HT-29 (cell line): ENCODE measurements at places on chromosomes 4 and X. TPM values are rescaled to one million over a fixed set of nuclear protein-coding genes. Genes with fewer than 3 reads are reported as not detected.

Gene KIAA1210
- not detected in 2 replicates for total RNA-seq

DNA sequence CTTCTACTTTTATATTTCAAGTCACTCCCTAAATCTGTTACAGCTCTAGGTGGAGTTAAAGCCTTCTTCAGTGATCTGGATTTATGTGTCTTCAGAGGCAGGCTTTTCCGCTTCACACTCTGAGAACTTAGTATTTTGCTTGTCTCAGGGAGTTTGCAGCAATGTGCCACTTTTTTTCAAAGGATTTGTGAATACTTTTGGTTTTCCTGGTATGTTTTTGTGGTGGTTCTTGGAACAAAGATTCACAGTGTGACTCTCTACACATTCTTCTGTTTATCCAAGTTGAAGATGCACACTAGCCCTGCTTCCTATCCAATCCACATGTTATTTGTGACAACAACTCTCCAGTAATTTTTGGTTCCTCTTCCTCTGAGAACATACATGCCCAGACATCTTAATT lies 1253.7 kb downstream of the TECRL start:
- DNase-seq: no peak

DNA sequence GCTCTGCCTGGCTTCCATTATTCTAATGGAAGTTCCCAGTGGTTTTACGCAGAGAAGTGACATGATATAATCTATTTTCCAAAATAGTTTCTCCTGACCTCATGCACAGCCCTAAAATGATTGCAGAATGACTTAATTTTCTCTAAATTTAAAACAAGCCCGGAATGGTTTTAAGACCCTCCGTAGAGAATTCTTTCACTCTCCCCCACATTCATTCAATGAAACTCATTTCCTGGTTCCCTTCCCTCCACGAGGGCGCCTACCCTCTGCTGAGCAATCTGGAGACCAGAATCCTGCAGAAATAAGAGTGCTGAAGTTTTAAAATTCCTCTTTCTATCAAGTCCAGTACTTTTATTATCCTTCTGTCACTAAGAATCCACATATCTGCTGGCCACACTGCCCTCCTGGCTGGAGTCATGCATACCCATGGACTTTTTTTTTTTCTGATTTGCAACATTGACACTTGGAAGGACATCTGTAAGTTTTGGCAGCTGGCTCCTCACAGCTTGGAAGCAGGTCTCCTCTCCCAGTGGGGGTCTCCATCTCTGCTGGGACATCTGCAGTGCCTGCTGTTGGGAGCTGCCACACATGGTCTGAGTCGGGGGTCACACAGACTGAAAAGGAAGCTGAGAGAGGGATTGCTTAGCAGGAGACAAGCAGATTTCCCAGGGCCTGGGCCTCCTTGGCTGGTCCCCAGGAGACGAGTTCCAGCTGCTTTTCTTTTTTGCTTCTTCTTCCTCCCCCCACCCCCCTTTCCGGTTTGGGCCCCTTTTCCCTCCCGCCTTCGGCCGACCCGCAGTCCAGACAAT lies 86.1 kb downstream of the SOWAHB start:
- DNase-seq: no peak

DNA sequence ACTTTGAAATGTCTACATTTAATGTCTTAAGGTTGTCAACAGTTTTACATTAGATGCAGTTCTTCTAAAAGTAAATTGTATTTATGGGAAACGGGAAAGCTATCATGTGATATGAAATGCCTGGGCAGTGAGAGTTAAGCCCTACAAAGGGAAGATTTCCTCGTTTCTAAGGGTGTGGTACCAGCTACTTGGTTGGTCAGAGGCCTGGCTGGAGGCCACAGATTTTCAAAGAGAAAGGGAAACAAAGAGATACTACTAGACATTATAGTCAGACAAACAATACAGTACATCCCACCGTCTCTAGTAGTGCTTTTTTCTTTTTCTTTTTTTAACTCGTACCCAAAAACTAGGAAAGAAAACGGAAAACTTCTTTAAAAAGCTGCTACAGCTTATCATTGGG lies 467.8 kb downstream of the PCDH7 start:
- DNase-seq: peak; percentile 12

GRCh38 chr4:162497564-162498167 lies 333.9 kb upstream of the FSTL5 start:
- DNase-seq: peak; percentile 39

DNA sequence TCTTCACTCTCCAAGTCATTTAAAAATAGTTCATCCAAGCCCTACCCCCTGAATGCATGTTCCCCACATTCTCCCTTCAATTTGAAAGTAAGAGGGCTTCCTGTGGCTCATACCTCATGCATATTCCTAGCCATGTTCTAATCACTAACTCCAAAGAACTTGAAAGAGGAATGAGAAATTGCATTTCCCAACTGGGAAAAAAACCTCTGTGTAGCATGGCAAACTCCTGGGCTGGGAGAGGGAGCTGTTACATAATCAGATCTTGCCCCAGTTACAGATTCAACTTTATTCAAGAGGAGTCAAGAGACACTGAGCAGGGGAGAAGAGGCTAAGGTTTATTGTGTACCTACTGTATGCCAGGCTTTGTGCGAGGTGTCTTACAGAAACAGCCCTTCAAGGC lies 90.2 kb downstream of the SLC2A9 start:
- DNase-seq: no peak

DNA sequence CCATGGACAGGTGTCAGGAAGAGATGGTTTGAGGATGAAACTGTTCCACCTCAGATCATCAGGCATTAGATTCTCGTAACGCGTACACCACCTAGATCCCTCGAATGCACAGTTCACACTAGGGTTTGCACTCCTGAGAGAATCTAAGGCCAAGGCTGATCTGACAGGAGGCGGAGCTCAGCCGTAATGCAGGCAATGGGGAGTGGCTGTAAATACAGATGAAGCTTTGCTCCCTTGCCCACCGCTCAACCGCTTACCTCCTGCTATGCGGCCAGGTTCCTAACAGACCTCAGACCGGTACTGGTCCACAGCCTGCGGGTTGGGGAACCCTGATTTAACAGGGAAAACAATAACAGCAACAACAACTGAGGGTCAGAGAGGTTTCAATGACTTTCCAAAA lies 2.0 kb upstream of the TEC start:
- DNase-seq: no peak

DNA sequence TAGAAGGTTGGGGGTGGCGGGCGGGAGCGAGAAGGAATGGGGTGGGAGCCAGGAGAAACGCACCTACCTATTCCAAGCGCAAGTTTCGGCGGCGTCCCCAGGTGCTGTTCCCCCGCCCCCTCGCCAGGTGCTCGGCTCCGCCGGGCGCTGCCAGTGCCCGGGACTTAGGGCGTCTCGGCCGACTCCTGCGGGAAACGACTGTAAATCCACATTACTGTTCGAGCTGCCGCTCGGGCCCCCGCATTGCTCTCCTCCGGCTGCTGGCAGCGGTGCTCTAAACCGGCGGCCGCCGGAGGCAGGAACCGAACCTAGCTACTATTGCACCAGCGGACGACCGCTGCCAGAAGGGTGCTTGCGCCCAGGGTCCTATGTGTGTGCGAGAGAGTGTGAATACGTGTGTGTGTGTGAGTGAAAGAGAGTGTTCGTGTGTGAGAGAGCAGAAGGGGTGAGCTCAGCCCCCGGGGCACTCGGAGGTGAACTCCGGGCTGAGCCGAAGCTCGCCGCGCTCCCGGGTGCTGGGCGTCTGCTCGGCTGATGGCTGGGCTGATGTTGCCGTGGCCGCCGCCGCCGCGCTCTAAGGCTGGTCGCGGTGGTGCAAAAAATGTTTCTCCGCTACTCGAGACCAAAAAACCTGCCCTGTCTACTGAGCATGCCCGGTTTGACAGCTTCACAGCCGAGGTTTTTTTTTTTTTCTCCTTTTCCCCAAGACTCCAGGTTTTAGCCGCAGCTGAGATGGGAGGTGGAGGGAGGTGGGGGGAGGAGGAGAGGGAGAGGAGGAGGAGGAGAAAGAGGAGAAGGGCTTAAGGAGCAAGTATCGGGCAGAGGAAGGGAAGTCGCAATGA lies 115.7 kb upstream of the TEX13C start:
- DNase-seq: no peak
